Inflammatory macrophage treated with lipopolysaccharide for 4 hours (primary cell): ENCODE measurements at places on chromosomes 11 and 22.

- no peak for DNase-seq
These were observed 247.8 kb upstream of the ZC3H12C start for GRCh38 chr11:109845437-109845836.

- DNase-seq = no peak
These were observed 171.1 kb downstream of the CADM1 start for GRCh38 chr11:115333121-115333520.

GRCh38 chr11:112751329-112751728 is 209.9 kb upstream of the NCAM1 start:
- no peak for DNase-seq

DNA sequence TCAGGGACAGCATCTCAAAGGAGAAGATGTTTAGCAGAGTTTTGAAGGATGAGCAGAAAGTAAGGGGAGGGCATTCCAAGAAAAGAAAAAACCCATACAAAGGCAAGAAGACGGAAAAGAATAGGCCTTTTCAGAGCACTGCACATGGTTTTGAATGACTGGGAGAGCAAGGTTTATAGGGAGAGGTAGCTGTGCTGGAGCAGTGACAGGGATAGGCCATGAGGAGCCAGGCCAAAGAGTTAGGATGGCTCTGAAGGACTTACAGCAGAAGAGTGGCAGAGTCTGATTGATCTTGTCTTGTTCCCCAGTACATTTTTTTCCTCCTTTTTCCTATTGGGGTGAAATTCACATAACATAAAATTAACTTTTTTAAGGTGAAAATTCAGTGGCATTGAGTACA is 55.8 kb upstream of the PAK1 start:
- no peak for DNase-seq

DNA sequence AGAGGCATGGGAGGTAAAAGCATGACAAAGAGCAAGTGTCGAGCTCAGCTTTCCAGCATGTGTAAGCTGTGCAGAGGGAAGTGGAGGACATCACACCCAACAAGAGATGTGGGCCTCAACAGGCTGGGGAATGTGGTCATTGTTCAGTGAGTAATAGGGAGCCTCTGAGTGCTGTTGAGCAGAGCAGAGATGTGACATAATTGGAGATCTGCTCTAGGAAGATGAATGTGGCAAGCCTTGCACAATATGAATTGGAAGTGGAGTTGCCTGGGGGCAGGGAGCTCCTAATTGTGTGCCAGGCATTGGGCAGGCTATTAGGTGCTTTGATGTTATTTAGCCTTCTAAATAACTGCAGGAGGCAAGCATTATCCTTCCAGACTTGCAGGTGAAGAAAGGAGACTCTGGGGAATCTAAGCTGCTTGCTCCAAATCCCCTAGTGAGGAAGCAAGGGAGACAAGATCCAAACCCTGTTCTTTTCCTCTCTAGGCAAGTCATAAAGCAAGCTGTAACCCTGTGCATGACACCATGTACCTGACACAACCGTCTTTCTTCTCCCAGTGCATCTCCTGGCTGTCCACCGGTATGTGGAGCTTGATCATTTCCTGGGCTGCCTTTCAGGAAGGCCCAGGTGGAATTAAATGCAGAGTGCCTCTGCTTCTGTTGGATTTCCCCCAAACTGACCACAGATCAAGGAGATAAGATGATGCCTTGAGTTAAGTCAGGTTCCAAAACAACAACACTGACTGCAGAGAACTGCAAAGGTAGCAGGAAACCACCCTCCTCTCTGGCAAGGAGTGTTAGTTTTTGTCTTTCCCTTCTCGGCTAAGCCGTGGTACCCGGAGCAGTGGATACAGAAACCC is 221.4 kb downstream of the TENM4 start:
- no peak for DNase-seq

- DNase-seq = no peak
These were observed 3.1 kb upstream of the ADM start for GRCh38 chr11:10301656-10302358.

DNA sequence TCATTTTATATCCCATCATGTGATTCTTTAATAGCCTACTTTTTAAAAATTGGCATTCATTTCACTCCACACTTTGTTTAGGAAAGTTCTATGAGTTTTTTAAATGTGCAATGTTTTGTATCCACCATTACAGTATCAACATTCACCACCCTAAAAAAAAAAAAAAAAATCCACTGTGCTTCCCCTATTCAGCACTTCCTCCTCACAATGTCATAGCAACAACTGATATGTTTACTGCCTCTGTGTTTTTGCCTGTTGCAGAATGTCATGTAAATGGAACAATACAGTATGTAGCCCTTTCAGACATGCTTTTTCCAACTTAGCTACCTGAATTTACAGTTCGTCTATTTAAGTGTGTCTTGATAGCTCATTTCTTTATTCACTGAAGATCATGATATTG is 754.2 kb downstream of the FAM181B start:
- no peak for DNase-seq

- DNase-seq = no peak
These were observed 203.4 kb downstream of the TBC1D22A start for GRCh38 chr22:46965555-46966494.
